ENCODE measurements at places on chromosomes 5 and 9.

GRCh38 chr5:57598756-57599155 is 116.1 kb upstream of the ACTBL2 start:
- DNase-seq, result no peak

- no peak for DNase-seq
Observed at GRCh38 chr9:109100543-109101201, 19.1 kb downstream of the TMEM245 start.

DNA sequence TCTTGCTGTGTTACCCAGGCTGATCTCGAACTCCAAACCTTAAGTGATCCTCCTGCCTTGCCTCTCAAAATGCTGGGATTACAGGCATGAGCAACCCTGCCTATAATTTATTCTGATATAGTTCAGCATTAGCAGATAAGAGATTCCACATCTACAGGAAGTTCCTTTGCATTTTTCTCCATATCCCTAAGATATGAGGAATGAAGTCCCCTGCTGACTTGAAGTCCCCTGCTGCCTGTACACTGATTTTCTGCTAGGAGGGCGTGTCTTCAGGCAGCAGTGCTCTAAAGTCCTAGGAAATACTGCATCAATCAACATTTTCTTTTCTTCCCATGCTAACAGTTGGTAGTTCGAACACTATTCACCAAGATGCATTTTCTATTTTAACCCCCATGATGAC is 105.8 kb downstream of the ARHGAP26 start:
- no peak for DNase-seq

DNA sequence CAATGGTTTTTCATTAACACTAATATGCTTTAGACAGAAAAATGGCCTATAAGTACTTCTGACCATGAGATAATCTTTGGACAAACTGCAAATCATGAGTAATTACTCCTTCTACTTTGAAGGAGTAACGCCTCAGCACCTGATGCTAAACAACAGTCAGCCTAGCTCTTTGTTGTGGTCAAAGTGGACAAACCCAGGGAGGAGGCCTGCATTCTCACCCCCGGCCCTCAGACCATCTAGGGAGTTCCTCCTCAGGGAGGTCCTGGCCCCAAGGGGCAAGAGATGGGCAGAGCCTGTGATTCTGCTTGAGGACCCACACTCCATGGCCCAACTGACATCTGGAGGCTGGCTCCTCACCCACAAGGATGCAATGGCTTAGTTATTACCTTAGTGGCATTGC is 48.2 kb upstream of the ANGPTL2 start:
- no peak for DNase-seq

GRCh38 chr5:173775261-173776197 is 112.6 kb upstream of the CPEB4 start:
- DNase-seq, result no peak

DNA sequence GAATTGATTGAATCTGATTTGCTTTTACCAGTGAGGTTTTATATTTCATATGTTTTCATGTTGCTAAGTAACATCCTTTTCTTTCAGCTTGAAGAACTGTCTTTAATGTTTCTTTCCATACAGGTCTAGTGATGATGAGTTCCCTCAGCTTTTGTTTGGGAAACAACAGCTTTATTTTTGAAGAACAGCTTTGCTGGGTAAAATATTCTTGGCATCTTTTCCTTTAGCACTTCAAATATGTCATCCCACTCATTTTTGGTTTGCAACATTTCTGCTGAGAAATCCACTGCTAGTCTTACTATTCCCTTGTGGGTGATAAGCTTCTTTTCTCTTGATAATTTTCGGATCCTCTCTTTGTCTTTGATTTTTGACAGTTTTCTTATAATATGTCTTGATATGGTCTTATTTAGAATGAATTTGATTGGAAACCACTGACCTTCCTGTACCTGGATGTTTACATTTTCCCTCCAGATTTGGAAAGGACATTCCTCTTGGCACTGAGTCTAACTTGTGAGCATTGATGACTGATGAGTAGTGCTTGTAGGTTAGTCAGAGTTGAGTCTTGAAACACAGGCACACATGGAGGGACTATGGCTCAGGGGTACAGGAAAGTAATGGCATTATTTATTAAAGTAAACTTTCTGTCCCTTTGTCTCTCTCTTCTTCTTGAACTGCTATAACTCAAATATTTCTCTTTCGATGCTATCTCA is 220.3 kb downstream of the SPATA31D1 start:
- no peak for DNase-seq

- DNase-seq, result no peak
Observed at GRCh38 chr5:102279711-102280110, 16.4 kb downstream of the SLCO4C1 start.

DNA sequence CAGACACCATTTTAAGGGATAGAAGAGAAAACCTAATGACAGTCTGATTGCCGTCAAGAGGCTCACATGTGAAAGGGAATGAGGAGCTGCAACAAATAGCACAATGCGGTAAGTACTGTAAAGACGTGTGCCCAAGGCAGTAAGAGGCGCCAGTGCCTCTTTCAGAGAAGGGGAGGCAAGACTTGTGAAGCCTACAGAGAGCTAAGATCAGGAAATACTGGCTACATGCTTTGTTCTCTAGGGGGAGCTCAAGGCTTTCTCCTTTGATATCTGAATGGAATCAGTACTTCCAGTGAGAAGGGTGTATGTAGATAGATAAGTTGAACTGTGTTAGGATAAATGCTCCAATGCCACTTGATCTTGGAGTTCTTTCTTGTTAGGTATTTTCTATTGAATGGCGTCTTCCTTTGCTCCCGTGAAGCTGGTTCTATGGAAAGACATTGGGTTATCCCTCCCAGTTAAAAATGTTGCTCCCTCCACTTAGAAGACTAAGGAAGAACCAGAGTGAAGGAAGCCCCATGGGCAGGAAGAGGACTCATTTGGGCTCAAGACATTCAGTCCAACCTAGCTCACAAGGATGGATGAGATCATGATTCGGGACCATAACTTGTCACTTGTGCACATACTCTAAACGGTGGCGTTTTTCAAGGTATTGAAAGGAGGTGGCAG is 23.5 kb upstream of the ALDOB start:
- DNase-seq, result peak; percentile 22

- DNase-seq, result no peak
Observed at GRCh38 chr9:89933578-89933977, 328.8 kb downstream of the GADD45G start.

- DNase-seq, result no peak
Observed at GRCh38 chr5:8340739-8341344, 471.9 kb downstream of the MTRR start.

- DNase-seq, result no peak
Observed at GRCh38 chr5:55601628-55602027, 66.9 kb upstream of the PLPP1 start.

GRCh38 chr9:33415501-33416038 is 13.2 kb upstream of the AQP7 start:
- no peak for DNase-seq

DNA sequence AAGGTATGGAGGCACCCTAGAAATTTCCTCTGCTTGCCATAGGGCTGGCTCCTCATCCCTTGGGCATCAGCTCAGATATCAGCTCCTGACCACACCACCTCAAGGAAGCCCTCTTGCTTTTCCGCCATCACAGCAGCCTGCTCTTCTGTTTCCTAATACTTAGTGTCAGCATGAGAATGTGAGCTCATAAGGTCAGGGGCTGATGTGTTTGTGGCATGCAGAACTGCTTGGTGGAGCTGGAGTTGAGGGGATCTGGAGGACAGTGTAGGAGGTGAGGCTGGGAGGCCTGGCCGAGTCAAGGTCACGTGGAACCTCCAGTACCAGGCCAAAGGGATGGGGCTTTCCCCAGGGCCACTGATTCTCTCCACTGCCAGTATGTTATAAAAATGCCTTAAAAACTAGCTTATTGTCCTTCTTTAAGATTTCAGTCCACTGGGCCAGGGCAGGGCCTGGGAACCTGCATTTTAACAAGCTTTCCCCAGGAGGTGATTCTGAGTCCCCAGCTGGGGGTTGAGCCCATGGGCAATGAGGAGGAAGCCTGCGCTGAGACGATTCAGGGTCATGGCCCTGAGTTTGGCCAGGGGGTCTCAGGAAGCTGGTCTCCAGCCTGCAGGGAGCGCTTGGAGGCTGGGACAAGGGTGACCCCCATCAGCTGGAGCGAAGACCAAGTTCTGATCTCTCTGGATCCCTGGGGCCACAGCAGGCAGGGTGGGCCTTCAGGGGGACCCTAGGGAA is 28.6 kb downstream of the DAB2IP start:
- DNase-seq, result no peak

GRCh38 chr9:35743452-35743851 is 5.6 kb downstream of the GBA2 start:
- no peak for DNase-seq

GRCh38 chr5:3394891-3395599 is 200.6 kb upstream of the IRX1 start:
- DNase-seq, result no peak

- no peak for DNase-seq
Observed at GRCh38 chr9:128459011-128459410, 3.2 kb downstream of the ODF2 start.

DNA sequence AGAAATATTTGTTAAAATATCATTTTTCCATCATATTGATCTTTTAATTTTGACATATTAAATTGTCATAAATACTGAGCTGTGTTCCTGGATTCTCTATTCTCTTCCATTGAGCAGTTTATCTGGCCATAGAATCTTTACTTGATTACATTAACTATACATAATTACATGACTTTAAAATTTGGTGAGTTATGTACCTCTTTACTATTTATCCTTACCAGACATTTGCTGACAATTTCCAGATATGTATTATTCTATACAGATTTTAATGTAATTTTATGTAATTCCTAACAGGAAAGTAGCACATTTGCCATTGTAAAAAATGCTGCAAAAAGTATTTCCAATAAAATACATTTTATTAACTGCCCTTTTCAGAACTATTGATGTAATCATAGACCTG is 770.3 kb downstream of the KCTD16 start:
- DNase-seq, result no peak

GRCh38 chr9:117622347-117622746 is 81.9 kb upstream of the TLR4 start:
- DNase-seq, result no peak

- DNase-seq, result no peak
Observed at GRCh38 chr9:137114613-137115393, at the start of gene DPP7. DPP7 (minus strand) TSS chr9:137114733; CDS start chr9:137114713, 20 bp downstream.

DNA sequence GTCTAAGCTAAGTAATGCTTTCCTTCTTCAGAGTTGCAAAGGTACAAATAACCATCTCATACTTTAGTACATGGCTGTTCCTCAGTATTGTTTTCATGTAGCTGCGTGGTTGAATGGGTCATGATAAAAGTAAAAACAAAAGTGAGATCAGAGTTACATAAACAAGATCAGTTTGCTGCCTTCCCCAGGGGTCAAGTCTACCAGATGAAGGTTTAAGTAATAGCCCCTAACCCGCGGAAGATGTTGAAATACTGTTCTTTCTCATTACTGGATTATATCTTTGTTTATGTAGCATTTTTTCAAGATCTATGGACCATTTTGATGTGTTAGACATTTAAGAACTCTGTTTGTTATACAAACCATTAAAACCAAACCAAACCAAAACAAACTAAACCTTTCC is 34.1 kb upstream of the ARRDC3 start:
- no peak for DNase-seq

- DNase-seq, result no peak
Observed at GRCh38 chr5:1492757-1493156, 31.0 kb downstream of the LPCAT1 start.

- peak; percentile 15 for DNase-seq
Observed at GRCh38 chr9:994005-994404, 17.6 kb downstream of the DMRT3 start.

- no peak for DNase-seq
Observed at GRCh38 chr9:114856942-114857315, 51.1 kb upstream of the TNFSF15 start.

- peak; percentile 65 for DNase-seq
Observed at GRCh38 chr9:99433555-99433954, 211.5 kb downstream of the SEC61B start.

DNA sequence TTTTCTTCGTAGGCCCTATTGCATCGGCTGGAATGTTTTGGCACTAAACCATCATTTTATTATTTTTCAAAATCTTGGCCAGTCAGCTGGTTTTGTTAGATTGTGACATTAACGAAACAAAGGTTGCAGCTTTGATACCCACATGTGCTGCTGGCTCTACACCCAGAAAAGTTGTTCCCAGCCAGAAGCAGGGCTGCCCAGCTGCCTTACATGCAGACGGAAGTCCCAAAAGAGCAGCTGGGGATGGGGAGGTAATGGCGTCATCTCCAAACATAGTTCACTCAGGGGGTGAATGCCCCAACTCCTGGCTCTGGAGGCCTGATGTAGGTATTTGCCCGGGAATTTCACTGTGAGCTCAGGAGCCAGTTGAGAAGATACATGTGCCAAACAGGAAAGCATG is 23.3 kb downstream of the TMEM171 start:
- no peak for DNase-seq

- DNase-seq, result no peak
Observed at GRCh38 chr5:55146080-55146479, 13.9 kb upstream of the GPX8 start.

- no peak for DNase-seq
Observed at GRCh38 chr5:167945542-167946384, 345.7 kb upstream of the WWC1 start.

DNA sequence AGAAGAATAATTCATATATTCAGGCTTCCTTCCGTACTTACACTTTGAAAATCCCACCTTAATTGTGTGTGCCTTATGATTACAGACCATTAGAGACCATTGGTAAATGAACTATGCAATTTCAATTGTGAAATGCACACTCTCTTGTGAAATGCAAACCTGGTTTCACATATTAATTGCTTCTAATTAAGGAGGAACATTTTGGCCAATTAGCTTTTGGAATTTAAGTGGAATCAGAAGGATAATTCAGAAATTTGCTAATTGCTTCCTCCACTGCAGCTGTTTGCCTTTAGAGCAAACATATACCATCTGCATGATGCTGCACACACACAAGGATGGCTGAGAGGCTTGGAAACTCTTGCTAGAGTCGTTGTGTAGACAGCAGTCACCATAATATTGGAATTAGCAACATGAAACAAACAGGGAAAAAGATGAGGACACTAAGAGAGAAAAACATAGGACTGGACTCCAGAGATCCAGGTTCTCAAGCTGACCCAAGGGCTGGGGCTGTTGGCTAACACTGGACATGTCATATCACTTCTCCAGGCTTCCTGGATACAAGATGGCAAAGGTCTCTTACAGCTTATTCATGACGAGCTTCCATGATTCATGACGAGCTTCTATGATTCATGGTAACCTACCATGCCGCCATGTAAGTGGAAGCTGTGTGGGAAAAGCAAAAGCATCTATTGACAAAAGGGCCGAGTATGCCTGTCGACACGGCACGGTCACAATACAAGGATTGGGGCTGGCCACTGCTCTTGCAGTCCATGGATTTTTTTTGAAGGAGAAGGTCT is 78.0 kb downstream of the PTCH1 start:
- no peak for DNase-seq
